SK-N-DZ (cell line): ENCODE measurements at places on chromosomes 1 and 21.

GRCh38 chr1:201261771-201262547, 21.3 kb upstream of the PKP1 start:
- no peak for DNase-seq

- DNase-seq, result no peak
These were observed 31.5 kb downstream of the LYST start for GRCh38 chr1:235835226-235835625.

DNA sequence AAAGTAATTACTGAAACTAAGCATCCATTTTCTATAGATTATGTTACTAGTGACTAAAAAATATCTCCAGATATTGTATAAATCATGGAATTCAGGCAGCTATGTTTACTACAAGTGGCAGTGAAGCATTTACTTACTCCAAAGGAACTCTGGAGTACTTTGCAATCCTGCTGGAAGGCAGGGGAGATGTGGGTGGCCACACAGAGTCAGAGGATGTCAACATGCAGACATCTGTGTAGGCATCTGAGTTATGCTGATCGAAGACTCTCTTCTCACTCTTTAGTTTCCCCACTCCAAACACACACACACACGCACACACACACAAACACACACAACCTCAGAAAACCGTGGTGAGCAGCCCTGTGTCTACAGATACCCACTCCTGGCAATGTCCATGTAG, 112.9 kb downstream of the ST6GALNAC3 start:
- DNase-seq, result no peak

- peak; percentile 25 for DNase-seq
These were observed 289.5 kb upstream of the SGIP1 start for GRCh38 chr1:66244429-66244828.
